ENCODE measurements at places on chromosomes 2 and 18. TPM values are rescaled to one million over a fixed set of nuclear protein-coding genes. Genes with fewer than 3 reads are reported as not detected.

Gene SF3B6
- total RNA-seq = 91.7 TPM

Gene FOXD4L1
- 0.44 TPM for total RNA-seq

Gene PNKD
- 30.2 TPM for total RNA-seq

Gene MRPL44
- total RNA-seq = 24.3 TPM

Gene IGFBP5
- 161 TPM for total RNA-seq

Gene DLX1
- 0.29 TPM for total RNA-seq

Gene ATP6V1C2
- 0.66 TPM for total RNA-seq

Gene MEIS1
- 37.9 TPM for total RNA-seq

Gene MARCHF4
- total RNA-seq = not detected

Gene KCNG3
- total RNA-seq = 0.33 TPM

Gene CMPK2
- total RNA-seq = 3.3 TPM

Gene CPO
- 0.66 TPM for total RNA-seq

Gene CD207
- total RNA-seq = 0.88 TPM

Gene APOB
- 5.6 TPM for total RNA-seq

Gene TMEM178A
- 1.9 TPM for total RNA-seq

Gene CHRND
- not detected for total RNA-seq

Gene GALNT14
- total RNA-seq = 4.1 TPM

Gene SPP2
- not detected for total RNA-seq

Gene PSTPIP2
- total RNA-seq = 22.2 TPM

Gene TSPYL6
- not detected for total RNA-seq

Gene CYS1
- total RNA-seq = 1.6 TPM

Gene SULT1C4
- total RNA-seq = 19.8 TPM

Gene SH2D6
- total RNA-seq = not detected

Gene SLC40A1
- total RNA-seq = 42.2 TPM

Gene IL37
- not detected for total RNA-seq

Gene FOXI3
- not detected for total RNA-seq

Gene TCF7L1
- 3.4 TPM for total RNA-seq

Gene SLC16A14
- 7.5 TPM for total RNA-seq

Gene ALPI
- total RNA-seq = not detected

Gene EFHD1
- 31.0 TPM for total RNA-seq

Gene TDRD15
- 0.59 TPM for total RNA-seq

Gene PGAP1
- total RNA-seq = 16.1 TPM

Gene IL36A
- not detected for total RNA-seq

Gene ARHGAP28
- 7.3 TPM for total RNA-seq

Gene NYAP2
- total RNA-seq = 0.15 TPM

Gene CCDC141
- total RNA-seq = 2.2 TPM

Gene GPR39
- total RNA-seq = 10.4 TPM

Gene KCNG2
- 0.66 TPM for total RNA-seq

Gene NT5C1B
- total RNA-seq = not detected

Gene LRATD1
- 1.6 TPM for total RNA-seq

Gene CRACDL
- 10.8 TPM for total RNA-seq

Gene AGFG1
- total RNA-seq = 78.4 TPM
